ENCODE measurements at places on chromosomes 16 and 17.
A peak's percentile ranks its signal among the peaks of the same experiment; 100 is the strongest.

DNA sequence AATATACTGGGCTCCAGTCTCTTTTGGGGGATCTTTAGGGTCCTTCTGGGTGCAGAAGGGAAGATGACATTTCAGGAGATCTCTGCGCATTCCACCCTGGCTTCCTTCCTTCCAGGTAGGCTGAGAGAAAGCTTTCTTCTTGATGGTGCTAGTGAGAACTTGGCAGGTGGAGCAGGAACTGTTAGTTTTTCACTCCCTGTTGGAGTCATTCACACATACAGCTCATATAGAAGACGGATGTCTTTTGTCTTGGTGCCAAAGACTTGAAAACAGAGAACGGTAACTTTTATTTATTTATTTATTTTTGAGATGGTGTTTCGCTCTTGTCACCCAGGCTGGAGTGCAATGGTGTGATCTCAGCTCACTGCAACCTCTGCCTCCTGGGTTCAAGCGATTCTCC, 43.9 kb downstream of the PITPNC1 start:
- no peak for DNase-seq

DNA sequence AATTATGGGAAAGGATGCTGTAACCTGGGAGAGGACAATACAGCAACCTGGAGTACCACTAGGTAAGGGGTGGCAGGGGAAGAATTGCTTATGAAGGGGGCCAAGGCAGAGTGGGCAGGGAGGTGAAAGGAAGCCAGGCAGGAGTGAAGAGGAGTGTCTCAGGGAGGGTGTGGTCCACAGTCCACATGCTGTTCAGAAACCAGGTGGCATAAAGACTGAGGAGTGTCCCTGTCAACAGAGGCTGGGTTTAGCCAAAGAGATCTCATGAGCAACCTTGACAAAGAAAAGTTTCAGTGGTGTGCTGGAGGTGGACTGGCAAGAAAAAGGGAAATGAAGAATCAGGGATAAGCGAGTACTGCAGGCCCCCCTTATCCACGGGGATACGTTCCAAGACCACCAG, 88.4 kb downstream of the SPACA3 start:
- no peak for DNase-seq

DNA sequence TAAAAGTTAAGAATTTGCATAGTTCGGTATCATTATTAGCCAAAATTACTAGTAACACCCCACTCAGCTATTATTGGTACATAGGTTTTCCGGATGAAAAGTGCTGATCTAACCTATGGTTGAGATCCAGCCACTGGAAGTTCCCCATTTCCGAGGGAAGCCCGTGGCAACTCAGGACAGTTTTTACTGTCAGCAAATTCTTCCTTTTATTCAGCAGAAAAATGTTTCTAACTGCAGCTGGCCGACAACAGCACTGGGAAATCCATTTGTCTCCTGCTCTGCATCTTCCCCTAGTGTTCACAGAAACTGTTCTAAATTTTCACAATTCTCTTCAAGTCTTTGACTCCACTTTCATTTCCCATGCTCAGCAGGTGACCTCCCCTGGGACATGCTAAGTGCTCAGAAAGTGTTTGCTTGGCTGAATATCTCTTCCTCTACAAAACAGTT, 15.5 kb upstream of the MMD start:
- no peak for DNase-seq

GRCh38 chr17:66357037-66357436, 54.6 kb downstream of the PRKCA start:
- peak; percentile 22 for DNase-seq

- no peak for DNase-seq
Measured at GRCh38 chr17:6571452-6571781, 15.1 kb upstream of the PITPNM3 start.

DNA sequence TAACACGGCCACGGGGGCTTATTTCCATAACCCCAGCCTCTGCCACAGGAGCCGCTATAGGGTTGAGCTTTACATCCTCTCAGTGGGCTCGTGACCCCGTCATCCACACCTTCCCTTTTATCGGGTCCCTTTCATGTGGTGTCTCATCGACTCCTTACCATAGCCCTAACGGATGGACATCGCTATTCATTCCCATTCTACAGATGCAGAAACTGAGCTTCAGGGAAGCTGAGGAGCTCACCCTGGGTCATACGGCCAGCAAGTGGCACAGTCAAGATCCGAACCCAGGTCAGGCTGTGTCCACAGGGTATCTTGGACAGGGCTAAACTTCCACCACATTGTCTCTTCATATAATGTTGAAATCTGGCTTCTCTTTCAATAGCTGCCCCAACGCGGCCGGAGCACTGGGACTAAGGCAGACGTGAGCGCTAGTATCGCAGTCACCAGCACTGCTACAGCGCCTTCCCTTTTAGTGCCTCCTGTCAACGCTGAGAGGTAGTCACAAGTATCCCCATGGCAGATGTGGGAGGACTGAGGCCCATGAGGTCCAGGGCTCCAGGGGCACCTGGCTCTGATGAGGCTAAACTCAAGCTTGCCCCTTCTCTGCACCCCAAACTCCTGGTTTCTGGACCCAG, 50.8 kb downstream of the SOCS1 start:
- DNase-seq, result no peak

DNA sequence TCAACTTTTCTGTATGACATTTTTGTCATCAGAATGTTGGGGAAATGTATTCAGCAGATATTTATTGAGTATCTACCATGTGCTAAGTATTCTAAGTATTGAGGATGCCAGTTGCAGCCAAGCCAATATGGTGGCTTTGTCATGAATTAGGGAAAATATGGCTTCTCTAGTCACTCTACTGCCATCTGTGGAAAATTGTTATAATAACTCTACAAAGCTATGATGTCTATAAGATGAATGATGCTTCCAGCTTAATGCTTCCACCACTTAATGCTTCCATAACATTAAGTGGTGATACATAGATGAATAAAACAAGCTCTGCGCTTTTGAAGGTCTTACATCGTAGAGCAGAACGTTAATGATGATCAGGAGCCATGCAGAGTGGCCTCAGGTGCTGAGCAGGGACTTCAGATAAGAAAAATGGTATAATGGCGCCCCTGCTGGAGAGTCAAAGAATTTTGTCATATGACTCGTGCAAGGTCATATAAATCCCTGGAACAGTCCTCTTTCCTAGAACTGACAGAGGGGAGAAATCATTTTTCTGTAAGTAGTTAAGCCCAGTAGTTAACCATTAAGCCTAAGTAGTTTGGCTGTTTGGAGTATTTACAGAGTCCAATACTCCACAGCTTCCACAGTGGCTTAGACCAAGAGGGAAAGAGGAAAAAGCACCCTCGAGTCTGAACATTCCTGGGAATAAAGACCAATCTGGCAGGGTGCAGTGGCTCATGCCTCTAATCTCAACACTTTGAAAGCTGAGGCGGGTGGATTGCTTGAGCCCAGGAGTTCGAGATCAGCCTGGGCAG, 2.7 kb upstream of the TMIGD1 start:
- peak; percentile 78 for DNase-seq

DNA sequence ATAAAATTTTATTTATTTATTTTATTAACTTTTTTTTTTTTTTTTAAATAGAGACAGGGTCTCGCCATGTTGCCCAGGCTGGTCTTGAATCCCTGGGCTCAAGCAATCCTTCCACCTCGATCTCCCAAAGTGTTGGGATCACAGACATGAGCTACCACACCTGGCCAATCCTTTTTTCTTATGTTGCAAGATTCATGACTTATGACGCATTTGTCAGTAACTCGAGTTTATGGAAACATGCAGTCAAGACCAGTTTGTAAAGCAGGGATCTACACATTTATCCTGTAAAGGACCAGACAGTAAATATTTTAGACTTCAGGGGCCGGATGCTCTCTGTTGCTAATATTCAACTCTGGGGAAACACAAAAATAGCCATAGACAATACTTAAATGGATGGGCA, 9.4 kb upstream of the MAP2K6 start:
- no peak for DNase-seq

- no peak for DNase-seq
Measured at GRCh38 chr17:68567035-68567434, 34.1 kb downstream of the FAM20A start.

DNA sequence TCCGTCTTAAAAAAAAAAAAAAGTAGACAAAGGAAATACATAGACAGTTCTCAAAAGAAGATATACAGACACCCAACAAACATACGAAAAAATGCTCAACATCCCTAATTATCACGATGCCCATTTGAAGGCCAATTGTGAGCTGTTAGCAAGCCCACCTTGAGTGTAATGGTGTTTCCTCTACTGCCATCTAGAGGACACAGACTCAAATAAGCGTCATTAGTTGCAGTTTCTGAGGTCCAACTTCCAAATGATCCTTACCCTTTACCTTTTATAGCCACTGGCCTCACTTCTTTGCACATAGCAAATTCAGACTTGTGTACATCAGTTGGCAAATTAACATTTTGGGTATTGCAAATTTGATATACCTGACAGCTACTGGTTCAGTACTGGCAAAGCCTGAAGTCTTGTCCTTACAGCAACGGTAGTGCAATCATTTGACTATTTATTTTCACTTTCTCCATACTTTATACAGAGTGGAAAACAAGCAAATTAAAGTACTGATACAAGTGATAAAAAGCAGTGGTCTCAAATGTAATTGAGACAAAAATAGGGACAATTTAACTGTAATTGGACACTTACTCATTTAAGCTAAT, 536.3 kb upstream of the EEF2KMT start:
- DNase-seq, result peak; percentile 52

DNA sequence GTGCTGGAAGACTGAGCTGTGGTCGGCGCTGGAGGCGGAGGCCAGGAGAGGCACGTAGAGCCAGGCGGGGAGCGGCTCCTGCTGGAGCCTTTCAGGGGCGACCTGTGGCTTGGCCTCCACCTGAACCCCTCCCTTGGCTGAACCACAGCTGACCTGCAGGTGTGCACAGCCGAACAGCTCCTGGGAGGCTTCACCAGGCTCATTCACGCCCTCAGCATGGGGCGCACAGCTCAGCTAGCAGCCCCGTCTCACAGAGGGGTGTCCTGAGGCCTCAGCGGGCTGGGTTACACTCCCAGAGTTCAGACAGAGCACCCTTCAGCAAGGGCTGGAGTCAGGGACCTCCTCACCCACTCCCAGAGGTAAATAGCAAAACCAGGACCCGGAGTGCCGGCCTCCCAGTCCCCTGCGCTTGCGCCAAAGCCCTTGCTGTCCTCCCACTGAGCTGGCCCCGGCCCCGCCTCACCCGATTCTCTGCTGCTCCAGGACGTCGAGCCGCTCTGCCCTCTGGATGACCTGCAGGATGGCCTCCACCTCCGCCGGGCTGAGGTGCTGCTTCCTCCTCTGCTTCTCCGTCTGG, 31.7 kb downstream of the RPH3AL start:
- DNase-seq, result no peak

GRCh38 chr16:13923703-13924298, 3.8 kb downstream of the ERCC4 start:
- DNase-seq, result peak; percentile 66

DNA sequence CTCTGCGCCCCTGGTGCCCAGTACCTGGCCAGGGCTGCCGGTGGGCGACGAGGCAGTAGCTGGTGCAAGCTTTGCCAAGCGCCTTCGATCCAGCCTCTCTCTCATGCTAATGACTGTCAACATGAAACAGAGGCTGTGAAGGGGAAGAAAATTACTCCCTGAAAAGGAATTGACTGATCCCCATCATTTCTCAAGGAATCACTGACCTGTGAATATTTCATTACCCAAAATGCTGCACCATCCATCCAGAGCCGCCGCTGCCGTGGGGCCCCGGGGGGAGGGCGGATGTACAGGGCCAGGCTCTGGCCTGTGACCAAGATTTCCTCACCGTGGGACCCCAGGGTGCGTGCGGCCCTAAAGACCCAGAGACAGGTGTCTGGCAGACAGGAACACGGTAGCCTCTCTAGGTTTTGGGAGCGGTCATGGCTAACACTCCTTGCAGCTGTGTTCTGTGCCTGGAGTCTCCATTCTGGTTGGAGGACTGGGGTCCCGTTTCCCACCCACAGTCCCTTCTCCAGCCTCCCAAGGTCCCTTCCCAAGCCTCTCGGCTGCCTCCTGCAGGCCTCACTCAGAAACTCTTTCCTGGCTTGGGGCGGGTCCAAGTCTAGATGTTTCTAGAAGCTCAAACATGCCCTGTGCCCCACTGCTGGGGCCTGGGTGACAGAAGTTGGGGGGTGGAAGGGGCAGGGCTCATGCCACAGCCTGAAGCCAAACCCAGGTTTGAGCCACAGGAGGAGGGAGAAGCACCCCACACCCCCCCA, 73.3 kb downstream of the ENGASE start:
- no peak for DNase-seq

DNA sequence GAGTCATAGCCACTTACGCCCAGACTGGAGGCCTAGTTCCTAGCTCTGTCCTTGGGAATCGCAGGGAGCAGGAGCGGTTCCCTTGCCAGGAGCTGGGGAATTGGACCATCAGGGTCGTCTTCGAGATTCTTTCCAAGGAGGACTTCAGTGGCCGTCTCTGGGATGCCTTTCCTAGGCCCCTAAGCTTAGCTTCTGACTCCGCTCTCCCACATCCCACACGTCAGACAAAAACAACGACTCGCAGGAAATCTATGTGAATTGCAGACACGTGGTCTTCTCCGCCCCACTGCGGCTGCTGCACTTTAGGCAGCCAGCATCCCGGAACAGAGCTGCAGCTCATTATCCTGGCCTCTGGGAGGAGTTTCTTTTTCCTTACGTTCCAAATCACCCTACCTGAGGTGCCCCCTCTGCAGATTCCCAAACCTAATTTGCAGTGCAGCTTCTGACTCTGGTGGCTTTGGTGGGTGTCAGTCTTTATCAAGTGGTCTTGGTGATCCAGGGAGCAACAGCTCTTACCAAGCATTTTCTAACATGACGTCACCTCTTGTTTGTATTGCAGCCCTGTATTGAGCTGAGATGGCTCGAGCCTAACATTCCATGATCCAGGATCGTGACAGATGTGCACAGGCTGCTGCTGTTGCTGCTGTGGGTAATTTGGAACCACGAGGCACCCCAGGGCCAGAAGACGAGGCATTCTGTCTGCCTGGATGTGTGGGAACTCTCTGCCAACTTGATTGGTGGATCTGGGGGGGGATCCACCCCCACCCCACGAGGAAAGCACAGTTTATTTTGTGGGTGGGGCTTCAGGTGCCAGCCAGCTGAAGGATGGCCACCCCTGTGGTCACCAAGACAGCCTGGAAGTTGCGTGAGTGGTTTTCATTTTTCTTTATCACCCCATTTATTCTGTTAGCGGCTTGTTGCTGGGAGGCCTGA, 1.1 kb downstream of the KATNB1 start:
- DNase-seq, result peak; percentile 85

GRCh38 chr17:7435676-7436555, 681 bp downstream of the TMEM102 start:
- peak; percentile 42 for DNase-seq

Measured in ACHN (cell line).